ENCODE measurements at places on chromosomes 1 and 21.
A peak's percentile ranks its signal among the peaks of the same experiment; 100 is the strongest.

DNA sequence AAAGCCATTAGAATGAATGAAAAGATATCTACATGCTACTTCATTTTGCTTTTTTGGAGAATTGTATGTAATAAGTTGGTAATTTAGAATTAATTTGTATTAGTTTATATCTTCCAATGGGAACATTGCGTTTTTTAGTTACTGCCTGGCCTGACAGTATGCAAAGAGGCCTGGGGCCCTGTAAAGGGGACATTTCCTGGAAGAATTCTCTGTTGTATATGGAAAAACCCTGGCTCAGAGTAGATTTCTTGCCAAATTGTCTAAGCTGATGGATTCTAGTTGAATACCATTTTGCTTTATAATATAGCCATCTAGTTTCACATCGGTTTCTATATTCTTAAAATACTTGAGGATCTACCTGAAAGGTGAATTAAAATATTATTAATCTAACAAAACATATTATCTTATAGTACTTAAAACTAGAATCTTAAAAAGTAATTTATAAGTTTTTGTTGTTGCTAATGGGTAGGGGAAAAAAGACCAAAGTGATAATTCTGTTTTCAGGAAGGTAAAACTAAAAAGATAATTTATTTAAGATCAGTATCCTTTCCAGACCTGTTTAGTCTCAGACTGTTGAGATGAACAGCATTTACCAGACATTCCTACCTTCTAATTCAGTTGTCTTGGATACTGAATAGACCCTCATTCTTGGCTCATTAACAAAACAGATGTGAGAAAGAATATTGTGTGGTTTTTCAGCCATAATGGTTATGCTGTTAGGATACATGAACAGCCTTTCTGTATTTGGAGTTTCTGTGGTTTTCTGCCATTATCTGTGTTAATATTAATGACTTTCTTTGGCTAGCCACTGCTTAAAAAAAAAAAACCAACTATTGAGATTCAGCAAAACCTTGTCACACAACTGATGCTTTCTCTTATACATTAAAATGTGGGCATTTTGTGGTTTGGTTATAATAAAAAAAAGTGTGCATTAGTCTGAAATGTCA is 4.8 kb downstream of the AGO3 start:
- peak; percentile 23 for DNase-seq

DNA sequence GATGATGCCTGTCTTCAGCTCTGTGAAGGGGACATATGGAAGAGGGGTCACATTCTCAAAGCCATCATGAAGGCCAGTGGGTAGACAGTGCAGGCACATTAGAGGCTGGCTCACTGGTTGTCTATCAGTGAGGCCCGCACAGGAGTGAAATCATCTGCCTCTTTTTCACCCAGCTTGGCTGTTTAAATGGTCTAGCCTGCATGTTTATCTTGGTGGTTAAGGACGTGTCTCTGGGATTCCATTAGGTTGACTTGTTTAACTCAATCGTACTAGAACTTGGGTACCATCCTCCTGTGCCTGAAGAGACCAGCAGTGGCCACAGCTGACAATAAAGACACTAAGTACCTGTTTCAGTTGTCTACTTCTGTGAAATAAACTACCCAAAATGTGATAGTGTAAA is 219.3 kb downstream of the PLPP3 start:
- DNase-seq: no peak

DNA sequence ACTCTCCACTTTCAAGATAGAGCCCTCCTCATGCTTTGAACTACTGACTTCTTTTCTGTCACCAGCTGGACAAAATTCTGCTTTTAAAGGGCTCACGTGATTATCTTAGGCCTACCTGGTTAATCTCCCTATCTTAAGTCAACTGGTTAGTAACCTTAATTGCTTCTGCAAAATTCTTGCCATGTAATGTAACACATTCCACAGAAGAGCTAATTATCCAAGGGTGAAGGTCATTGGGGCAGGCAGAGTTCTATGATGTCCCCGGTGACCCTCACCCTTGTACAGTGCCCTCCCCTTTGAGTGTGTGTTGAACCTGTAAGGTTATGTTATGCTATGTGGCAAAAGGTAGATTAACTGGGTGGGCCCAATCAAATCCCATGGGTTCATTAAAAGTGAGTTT is 25.2 kb upstream of the FOXE3 start:
- peak; percentile 48 for DNase-seq

- no peak for DNase-seq
Observed at GRCh38 chr21:27715131-27715530, 748.2 kb upstream of the ADAMTS5 start.

GRCh38 chr1:44038876-44039657 is 7.8 kb upstream of the SLC6A9 start:
- DNase-seq: no peak

- no peak for DNase-seq
Observed at GRCh38 chr1:34270181-34270580, 93.5 kb downstream of the C1orf94 start.

DNA sequence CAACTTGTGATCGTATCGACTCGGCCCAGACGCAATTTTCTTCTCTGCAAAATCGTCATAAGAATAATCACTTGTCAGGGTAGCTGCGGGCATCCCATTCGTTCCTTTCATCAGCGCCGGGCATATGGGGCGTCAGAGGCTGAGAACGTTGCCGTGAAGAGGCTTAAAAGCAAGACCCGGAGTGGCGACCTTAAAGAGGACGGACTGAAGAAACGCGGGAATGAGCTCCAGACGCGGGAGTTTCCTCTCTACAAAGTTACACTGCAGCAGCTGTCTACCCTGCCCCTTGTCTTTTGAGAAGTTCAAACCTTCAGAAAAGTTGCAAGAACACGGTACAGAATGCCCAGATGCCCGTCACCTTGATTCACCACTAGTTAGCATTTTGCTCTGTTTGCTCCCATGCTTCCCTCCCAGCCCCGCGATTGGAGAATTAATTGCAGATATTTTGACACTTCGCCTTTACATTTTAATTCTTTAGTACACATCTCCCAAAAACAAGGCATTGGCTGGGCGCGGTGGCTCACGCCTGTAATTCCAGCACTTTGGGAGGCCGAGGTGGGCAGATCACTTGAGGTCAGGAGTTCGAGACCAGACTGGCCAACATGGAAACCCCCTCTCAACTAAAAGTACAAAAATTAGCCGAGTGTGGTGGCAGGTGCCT is 967 bp downstream of the CENPS start:
- DNase-seq: no peak

- no peak for DNase-seq
Observed at GRCh38 chr1:7886405-7886745, 33.5 kb upstream of the UTS2 start.

DNA sequence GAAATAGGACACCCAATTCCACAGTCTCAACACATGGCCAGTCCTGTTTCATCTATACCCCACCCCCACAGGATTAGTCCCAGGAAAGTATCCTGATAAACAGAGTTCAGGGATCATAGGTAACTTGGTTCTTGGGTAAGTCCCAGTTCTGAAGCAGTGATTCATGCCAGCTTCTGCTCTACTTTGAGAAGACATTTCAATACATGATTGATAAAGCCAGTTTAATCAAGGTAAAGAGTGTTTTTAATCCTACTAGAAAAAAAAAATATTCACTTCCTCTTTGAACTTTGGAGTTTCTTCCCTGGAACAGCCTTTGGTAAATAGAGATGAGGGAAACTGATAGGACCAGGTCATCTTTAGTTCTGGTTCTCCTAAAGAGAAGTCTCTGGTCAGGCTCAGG is 142.4 kb downstream of the TLR5 start:
- peak; percentile 66 for DNase-seq

DNA sequence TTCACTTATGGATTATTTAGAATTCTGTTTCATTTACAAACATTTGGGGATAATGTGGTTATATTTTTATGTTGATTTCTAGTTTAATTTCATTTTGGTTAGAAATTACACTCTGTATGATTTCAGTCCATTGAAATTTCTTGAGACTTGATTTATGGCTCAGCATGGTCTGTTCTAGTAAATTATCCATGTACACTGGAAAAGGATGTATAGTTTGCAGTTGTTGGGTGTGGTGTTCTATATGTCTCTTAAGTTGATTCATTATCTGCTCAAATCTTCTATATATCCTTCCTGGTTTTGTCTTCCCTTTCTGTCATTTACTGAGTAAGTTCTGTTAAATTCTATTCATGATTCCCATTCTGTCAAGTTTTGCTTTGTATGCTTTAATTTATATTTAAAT is 52.3 kb downstream of the RAP1A start:
- DNase-seq: no peak

- DNase-seq: peak; percentile 86
Observed at GRCh38 chr1:228935198-228935663, 200.0 kb downstream of the RHOU start.

- peak; percentile 43 for DNase-seq
Observed at GRCh38 chr1:204258213-204259115, 44.7 kb upstream of the GOLT1A start.

GRCh38 chr1:7441143-7441841 is 329.8 kb upstream of the VAMP3 start:
- no peak for DNase-seq

GRCh38 chr1:150309758-150310508 is 11.4 kb upstream of the PRPF3 start:
- no peak for DNase-seq

DNA sequence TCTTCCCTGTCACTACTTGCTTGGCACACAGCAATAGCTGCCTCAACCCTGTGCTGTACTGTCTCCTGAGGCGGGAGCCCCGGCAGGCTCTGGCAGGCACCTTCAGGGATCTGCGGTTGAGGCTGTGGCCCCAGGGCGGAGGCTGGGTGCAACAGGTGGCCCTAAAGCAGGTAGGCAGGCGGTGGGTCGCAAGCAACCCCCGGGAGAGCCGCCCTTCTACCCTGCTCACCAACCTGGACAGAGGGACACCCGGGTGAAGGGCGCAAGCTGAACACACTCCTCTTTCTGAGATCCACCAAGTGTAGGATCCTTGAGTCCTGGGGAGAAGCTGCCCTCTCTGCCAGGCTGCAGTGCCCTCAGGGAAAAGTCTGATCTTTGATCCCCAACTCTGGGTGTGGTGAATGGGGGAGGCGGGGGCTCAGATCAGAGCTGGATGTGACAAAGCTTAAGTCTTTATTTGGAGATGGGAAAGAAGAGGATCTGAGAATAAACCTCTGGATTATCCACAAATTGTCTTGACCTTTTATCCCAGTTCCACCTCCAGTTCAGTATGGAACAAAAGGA is 1.2 kb downstream of the RXFP4 start:
- no peak for DNase-seq

DNA sequence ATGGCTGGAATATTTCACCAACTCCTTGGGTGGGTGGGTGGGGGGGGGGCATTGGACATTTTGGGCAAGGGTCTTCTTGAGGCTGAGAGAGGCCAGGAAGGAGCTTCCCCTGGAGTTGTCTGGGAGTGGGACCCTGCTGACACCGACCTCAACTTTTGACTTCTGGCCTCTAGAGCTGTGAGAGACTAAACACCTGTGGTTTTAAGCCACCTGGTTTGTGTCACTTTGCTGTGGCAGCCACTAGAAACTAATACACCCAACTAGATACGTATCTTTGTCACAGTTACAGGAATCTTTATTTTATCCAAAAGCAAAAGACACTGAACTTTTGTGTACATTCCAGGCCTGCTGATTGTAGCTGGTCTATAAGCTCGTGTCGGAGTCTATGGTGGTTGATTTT is 9.9 kb upstream of the RIPK4 start:
- DNase-seq: no peak

- no peak for DNase-seq
Observed at GRCh38 chr1:181128592-181129497, 40.3 kb downstream of the IER5 start.

- DNase-seq: no peak
Observed at GRCh38 chr1:50591598-50591997, 168.4 kb upstream of the DMRTA2 start.

DNA sequence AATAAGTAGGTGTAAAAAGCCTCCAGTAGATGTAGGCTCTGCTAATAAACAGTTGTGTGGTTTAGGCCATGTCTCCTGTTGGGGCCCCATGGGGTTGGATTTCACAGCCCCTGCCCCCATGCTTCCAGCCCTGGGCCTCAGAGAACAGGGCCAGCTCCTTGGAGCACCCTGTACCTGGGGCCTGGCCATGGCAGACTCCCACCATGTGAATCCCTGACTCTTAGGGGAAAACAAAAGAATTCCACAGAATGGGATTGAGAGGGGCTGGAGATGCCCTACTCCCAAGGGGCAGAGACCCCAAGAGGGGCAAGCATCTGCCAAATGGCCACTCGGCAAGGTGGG is 11.5 kb downstream of the LRP8 start:
- no peak for DNase-seq

GRCh38 chr1:70426154-70427131 is 15.4 kb downstream of the CTH start:
- DNase-seq: no peak

DNA sequence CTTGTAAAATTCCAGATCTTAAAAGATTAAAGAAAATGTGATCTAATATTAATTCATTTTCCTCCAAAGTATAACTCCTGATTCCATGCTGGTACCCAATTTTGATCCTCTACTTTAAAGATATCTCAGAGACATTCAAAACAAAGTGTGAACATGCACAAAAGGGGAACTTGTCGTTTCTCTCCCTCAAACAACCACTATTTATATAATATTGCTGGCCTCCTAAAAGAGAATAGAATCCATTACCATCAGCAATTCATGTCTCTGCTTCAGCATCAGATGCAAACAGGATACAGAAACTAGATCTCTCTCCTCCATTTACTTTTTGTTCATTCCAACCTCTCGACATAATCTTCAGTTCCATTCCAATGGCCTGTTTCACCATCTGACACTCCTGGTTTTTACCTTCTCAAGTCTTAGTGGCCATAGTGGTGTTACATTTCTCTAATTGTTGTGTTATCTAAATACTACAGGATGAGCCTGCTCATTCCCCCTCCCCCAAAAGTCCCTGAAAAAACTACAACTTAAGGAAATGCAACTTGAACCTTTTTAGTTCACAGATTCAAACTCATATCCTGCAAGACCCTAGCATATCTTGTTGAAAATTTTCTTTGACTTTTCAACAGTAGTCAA is 4.1 kb downstream of the NRIP1 start:
- DNase-seq: no peak

DNA sequence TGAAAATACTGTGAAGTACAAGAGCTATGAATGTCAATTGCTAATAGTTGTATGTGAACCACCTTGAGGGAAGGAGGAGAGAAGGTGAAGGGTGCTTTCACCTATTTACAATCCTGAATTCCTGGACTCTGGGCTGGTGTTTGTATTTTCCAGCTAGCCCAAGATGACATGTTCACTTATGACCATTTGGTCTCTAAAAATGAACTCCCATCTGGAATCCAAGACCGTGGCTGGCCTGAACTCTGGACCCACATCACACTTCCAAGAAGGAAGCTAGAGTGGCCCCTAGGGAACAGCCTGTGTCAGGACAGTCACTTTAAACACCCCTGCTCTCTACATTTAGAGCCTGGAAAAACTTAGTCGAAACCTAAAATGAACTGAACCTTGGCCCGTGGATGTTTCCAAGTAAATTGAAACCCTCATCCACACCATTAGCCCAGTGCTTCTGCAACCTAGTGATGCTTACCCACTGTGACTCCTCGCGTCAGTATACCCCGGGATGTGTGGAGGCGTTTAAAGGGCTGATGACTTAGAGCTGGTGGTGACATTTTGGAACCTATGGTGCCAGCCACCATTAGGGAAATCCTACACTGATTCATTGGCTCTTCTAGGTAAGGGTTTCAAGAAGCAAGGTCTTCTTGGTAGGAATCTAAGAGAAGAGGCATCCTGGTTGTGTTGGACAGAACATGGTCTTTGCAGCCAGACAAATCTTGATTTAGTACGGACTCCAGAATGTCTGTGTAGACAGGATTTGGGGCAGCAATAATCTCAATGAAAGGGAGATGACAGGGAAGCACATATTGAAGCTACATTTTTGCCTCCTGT is 171.5 kb upstream of the IRF2BP2 start:
- peak; percentile 88 for DNase-seq
